Mammary epithelial cell (primary cell): ENCODE measurements at places on chromosomes 16 and 17. TPM values are rescaled to one million over a fixed set of nuclear protein-coding genes. Genes with fewer than 3 reads are reported as not detected.

Gene MYO15A
- 0.13 and 0.87 TPM in 2 replicates for total RNA-seq

Gene ANKFN1
- total RNA-seq, result not detected

Gene PPP1R1B
- not detected in 2 replicates for total RNA-seq

Gene TERB1
- not detected in 2 replicates for total RNA-seq

Gene HSPB9
- total RNA-seq, result not detected in 2 replicates
